GM23338 (cell line): ENCODE measurements at places on chromosomes 12 and 14.

DNA sequence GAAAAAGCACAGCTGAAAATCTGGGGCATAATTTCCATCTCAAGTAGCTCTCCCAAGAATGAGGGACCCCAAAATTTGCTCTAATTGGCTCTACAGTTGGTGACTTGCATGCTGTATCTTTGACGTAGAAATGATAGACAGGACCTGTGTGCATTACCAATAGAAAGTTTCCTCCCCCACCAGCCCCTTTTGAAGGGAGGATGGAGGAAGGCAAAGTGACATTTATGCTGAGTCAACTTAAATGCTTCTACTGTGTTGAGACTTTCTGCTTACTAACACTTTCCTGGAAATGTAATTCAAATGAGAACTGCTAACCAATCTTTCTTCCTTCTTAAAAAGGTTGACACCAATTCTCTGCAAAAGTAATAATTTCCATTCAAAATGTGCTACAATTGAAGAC lies 31.9 kb downstream of the TSPAN8 start:
- DNase-seq: no peak

- no peak for DNase-seq
Observed at GRCh38 chr12:19657732-19658130, 218.4 kb downstream of the AEBP2 start.

GRCh38 chr12:14956024-14956891 lies 5.1 kb downstream of the ARHGDIB start:
- DNase-seq: no peak

DNA sequence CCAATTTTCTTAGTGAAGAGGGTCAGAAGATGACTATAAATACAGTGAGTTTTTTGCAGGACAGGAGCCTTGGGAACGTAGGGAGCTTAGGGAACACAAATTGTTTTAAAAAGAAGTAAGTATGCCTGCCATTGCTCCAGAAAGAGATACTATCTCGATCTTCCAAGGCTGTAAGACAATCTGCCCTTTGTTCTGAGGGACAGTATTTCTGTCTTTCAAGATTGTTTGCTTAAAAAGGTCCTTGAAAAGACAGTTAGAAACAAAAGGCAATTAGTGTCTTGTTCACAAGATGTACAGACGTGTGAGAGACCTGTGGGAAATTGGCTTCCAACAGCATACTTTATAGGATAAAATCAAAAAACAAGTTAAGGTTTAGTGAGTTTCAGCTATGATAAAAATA lies 321.2 kb upstream of the FAR2 start:
- DNase-seq: no peak
